ENCODE measurements at places on chromosomes 4 and X. TPM values are rescaled to one million over a fixed set of nuclear protein-coding genes. Genes with fewer than 3 reads are reported as not detected.

Gene DDIT4L
- polyA plus RNA-seq: 0.70 TPM

Gene FAM149A
- polyA plus RNA-seq: 1.4 TPM

Gene PABPC4L
- polyA plus RNA-seq: 0.35 TPM

Gene ARHGEF38
- polyA plus RNA-seq: not detected

Gene GABRE
- 80.3 TPM for polyA plus RNA-seq

GRCh38 chr4:149489321-149489720, 326.3 kb downstream of the IQCM start:
- DNase-seq: no peak

DNA sequence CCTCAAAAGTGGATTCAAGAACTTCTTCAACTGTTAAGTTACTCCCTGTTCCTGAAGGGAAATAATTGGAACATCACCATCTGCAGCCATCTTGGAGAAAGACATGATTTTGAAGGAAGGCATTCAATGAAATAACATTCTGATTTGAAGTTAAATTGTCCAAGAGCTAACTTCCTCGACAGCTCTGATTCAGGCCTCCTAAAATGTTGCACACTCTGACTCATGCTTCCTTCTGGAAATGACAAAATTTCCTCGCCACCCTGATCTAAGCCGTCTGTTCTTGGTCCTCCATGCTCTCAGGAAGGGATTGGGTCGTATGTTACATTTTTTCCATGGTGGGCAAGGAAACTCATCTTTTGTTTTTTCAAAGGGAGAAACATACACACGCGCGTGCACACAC, 496.9 kb upstream of the DIPK2B start:
- DNase-seq: peak; percentile 8

GRCh38 chr4:40731792-40732245, 17.9 kb upstream of the NSUN7 start:
- no peak for DNase-seq

- DNase-seq: no peak
Observed at GRCh38 chr4:168677063-168677462, 180.2 kb downstream of the PALLD start.

DNA sequence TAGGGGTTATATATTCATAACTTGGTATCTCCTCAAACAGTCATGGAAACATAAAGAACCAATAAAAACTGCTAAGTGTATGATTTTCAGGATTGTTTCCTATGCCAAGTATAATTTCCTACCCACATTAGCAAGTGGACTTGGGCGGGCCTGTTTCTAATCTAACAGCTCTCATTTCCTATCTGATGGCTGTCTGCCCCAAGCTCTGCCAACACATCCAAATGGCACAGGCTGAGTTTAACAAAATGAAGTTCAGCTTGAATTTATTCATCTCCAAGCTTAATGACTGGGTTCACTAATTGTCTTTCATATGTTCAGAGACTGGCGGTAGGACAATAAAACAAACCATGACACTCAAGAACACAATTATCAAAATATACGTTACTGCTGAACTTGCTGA, 55.5 kb upstream of the S100G start:
- no peak for DNase-seq
